Foreskin keratinocyte (primary cell): ENCODE measurements at places on chromosomes 1 and 21. TPM values are rescaled to one million over a fixed set of nuclear protein-coding genes. Genes with fewer than 3 reads are reported as not detected.

GRCh38 chr1:59141267-59141863 lies 155.5 kb upstream of the FGGY start:
- DNase-seq: no peak

GRCh38 chr1:243315455-243315854 lies 59.6 kb downstream of the SDCCAG8 start:
- DNase-seq: no peak

GRCh38 chr1:194039578-194039977 lies 853.2 kb upstream of the B3GALT2 start:
- DNase-seq: no peak

The C1QTNF12 gene
- polyA plus RNA-seq: 0.75 and 1.1 TPM in 2 replicates

The ST6GALNAC3 gene
- 0.06 and 0.13 TPM in 2 replicates for polyA plus RNA-seq
